Femur (tissue), 1 donor: ENCODE measurements at places on chromosomes 4 and X.
A peak's percentile ranks its signal among the peaks of the same experiment; 100 is the strongest.

DNA sequence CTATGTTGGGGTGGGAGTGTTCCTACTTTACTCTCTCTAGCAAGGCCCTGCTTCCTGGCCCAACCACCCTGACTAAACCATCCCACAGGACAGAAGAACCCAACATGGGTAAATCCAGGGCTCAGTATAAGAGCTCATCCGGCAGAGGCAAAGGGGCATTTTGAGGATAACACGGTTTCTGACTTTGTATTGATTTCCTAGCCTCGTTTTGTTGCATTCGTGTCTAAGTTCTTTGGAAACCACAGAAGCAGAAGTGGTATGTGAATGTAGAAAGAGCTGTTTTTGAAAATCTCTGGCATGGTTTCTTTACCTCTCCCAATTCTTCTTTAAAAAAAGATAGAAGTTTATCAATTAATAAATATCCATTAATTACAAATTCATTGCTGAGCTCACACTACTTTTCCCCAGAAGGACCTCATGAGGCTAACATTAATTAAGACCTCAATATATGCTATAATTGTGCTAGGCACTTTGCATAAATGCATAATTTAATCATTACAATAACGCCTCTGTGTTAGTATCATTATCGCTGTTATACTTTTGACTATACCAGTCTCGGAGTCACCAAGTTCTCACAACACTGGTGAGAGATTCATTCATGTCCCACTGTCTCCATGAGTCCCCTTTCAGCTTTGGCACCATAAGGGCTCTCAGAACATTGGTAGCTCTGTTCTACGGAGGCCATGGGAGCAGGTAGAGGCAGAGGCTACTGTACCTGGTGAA is 5.8 kb upstream of the CLNK start:
- DNase-seq = no peak

- DNase-seq = no peak
These were observed 12.0 kb upstream of the CD38 start for GRCh38 chr4:15765910-15766697.

GRCh38 chrX:54530357-54530900 is 410 bp downstream of the GNL3L start:
- DNase-seq = no peak

GRCh38 chrX:119853444-119853843 is 681 bp upstream of the UPF3B start:
- DNase-seq = peak; percentile 23

DNA sequence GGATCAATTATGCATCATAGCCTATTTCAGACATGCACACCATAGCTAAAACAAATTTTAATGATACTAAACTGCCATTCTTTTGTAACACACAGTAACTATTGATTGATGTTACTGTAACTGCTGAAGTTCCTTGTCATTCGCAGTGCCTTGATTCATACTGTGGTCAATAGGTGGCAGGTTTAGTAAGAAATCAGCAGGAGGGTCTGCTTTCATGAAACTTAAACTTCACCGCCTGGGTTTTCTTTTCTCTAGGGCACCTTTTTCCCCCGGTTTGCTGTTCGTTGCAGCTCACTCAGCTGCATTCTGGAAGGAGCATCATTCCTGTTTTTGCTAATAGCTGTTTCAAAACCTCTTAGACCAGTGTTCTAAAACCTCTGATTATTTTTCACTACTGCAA is 88.1 kb downstream of the RPA4 start:
- DNase-seq = no peak

GRCh38 chr4:182901337-182901736 is 15.8 kb downstream of the DCTD start:
- no peak for DNase-seq
